NCI-H2029 (cell line): ENCODE measurements at places on chromosomes 2 and 18.

DNA sequence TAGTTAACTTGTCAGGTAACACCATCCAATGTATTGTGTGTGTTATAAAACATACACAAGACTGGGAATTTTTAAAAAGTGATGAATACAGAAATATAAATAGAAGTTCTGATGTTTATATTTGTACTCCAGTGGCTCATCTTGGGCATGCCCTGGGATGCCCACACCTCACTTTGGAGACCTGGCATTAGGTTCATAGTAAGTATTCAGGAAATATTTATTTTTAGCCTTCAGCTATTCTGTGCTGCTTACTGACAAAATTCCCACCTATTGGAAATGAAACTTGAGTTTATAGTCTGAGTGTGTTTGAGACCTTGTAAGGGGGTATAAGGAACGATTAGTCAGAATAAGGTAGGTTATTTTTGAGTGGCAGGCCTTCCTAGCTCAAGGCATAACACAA, 67.5 kb downstream of the MYO1B start:
- no peak for DNase-seq

GRCh38 chr2:44112096-44112495, 56.6 kb upstream of the PPM1B start:
- DNase-seq, result no peak

- DNase-seq, result no peak
Observed at GRCh38 chr2:12350821-12351220, 365.9 kb upstream of the TRIB2 start.

DNA sequence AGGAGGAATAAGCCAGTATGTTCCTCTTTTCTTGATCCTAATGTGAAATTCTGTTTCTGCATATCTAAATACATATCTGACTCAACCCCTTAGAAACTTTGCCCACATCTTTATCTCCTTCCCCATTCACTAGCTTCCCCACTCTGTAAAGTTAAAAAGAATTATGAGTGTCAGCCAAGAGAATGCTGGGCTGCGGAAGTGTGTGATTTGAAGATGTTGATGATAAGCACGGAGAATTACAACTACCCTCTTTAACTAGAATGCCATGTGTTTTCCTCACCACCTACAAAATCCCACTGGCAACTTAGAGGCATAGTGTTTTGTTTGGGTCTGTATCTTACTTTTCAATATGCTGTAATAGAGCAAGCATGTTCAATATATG, 490.4 kb upstream of the FANCL start:
- DNase-seq, result no peak

- DNase-seq, result no peak
Observed at GRCh38 chr2:188898261-188898660, 75.9 kb upstream of the COL3A1 start.

GRCh38 chr18:34085140-34085739, 139.5 kb downstream of the NOL4 start:
- no peak for DNase-seq

DNA sequence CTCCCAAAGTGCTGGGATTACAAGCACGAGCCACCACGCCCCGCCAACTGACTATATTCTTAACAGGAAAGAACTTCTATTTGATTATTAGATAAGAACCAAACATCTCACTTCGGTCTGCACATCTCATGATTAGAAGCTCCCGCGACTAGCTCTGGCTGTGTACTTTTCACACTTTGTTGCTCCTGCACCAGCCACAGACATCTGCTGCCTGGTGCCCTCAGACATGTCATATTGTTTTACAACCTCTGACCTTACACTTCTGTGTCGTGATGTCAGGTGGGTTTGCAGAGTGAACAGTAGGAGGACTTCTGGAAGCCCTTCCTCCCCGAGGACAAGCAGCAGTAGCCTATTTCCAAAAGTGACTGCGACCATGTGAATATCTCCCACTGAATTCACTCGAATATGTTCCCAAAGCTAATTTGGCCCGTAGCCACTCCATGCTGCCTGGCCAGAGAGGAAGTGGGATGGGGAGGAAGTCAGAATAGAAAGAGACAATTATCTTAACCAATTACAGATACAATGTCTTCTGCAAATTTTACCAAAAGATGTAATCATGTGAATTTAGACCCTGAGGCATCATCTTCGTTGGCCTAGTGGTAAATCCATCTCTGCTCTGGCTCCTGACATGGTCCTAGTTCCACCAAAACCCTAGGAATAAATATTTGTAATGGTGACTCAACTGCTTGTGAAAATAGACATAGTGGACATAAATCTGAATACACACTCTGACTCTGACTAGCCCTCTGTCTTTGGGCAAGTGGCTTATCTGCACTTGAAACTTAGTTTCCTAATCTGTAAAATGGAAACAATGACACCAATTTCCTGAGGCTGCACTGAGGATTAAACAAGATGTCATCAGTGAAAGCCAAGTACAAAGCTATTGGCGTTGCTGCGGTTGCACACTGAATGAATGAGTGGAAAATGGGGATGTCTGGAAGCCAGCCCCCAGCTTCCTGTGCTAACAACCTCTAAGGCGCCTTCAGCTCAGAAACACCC, 406.1 kb downstream of the LRATD1 start:
- DNase-seq, result no peak

- DNase-seq, result no peak
Observed at GRCh38 chr2:8790739-8791162, 46.7 kb downstream of the KIDINS220 start.

DNA sequence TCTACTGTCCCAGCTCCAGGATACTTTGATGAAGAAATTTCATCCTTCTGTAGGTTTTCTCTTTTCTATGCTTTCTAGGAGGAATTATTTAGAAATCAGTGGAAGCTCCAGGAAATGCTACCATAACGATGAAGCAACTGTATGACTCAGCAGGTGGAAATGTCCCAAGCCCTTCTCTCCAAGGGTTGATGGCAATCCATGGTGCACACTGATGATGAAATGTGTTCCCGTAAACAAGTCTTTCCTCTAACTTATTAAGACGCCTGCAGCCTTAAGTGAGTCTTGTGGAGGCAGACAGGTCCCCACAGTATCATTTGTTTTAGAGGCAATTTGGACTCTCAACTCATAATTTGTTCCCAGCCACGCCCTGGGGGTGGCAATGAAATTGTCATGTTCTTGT, 777.6 kb upstream of the SOX11 start:
- no peak for DNase-seq

- DNase-seq, result no peak
Observed at GRCh38 chr2:120959426-120959825, 223.8 kb downstream of the GLI2 start.

DNA sequence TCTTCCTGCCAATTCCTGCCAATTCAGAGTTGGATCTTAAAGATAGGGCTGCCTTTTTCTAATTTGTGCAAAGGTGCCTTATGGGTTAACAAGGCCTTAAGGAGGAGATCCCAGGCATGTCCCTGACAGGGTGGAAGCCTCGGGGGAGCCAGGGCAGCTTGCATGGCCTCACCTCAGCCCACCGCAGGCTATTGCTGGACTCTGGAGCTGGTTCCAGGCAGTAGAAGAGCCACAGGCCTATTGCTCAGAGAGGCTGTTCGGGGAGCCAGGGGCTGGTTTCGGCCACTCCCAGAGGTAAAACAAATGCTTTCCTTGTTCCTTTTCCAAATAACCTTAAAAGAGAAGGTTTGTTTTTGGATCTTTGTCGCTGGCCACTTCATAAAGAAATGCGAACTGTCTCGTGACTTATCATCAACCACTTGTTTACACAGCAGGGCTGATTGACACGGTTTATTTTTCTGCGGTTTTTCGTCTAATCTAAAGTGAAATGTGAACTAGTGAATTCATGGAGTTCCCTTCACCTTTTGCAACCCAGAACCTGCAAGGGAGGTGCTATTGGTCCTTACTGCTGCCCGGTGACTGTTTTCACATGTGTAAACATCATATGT, 108.6 kb downstream of the APOB start:
- no peak for DNase-seq

GRCh38 chr2:113698892-113699447, 57.5 kb downstream of the SLC35F5 start:
- no peak for DNase-seq
